Astrocyte (in vitro differentiated cells and primary cell): ENCODE measurements at places on chromosomes 12 and 14. TPM values are rescaled to one million over a fixed set of nuclear protein-coding genes. Genes with fewer than 3 reads are reported as not detected.
A peak's percentile ranks its signal among the peaks of the same experiment; 100 is the strongest.

DNA sequence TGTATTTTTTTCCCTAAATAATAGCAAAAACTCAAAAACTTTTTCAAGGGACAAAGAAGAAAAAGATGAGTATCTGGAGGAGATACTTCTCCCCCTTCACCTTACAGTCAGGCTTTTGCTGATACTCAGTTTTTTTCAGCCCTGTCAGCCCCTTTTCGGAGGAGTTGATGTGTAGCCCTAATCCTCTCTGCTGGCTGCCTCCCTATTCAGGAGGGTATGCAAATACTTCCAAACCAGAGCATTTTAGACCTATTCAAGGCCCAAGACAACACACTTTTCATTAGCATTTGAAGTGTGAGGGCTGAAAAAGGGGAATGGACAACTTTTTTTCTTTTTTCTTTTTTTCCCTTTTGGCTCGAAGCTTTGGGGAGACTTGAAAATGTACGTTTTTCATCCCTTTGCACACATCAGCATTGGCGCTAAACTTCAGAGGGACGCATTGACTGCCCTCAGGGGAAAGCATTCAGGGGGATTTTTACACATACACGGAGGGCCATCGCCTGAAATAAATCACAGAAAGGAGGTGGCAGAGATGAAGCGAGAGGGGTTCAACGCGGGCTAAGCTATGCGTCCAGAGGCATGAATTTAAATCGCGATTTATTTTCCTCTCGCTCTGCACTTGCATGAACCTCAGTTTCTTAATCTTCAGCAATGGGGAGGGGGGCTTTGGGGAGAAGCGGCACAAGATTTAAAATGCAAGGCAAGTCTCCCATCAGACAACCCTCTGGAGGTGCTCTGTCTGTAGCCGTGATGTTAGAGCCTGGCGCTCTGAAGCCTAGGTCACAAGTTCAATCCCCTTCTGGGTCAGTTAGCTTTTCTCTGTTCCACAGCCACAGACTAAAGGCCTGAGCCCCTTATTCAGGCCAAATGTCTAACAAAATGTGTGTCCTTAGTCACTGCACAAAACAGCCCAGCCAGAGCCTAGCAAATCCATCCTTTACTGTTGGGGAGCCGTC is 86.3 kb downstream of the ASCL1 start:
- no peak for DNase-seq

DNA sequence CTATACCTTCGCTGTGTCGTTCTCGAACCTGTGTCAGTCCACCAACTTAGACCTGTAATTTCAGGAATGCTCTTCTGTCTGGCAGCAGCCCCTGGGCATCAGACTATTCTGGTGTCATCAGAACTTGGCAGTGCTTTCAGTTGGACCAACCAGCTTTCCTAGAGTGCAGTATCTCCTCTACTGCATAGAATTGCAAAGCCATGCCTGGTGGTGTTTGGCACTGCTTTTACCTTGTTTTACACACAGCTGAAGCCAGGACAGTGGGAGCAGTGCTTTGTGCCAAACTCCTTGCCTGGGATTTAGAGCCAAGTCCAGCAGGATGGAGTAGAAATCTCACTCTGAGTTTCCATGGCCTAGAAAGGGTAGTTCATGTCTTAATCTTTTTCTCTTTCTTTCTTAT is 1.5 kb downstream of the FLVCR2 start:
- no peak for DNase-seq

GRCh38 chr14:31084385-31084784 is 58.2 kb upstream of the STRN3 start:
- no peak for DNase-seq

GRCh38 chr12:68611094-68611805 is 551 bp downstream of the RAP1B start:
- peak; percentile 59 for DNase-seq

DNA sequence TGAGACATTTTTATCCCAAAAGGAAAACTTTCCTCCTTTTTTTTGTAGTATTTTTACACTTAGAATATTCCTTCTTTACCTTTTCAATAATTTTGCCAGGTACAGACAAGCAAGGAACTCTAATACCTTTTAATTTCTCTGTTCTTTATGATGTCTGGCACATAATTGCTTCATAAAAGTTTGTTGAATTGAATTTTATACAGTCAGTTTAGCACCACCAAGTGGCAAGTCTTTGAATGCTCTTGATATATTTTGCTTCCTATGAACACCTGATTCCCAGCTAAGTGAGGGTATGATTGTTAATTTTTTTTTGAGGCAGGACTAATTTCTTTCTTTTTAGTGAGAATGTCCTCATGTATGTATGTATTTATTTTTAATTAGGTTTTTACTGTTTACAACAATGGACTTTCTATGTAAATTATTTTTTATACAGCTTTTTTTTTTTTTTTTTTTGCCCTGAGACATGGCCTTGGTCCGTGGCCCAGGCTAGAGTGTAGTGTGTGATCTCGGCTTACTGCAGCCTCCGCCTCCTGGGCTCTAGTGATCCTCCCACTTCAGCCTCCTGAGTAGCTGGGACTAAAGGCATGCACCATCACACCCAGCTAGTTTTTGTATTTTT is 6.9 kb downstream of the TBC1D15 start:
- peak; percentile 6 for DNase-seq

DNA sequence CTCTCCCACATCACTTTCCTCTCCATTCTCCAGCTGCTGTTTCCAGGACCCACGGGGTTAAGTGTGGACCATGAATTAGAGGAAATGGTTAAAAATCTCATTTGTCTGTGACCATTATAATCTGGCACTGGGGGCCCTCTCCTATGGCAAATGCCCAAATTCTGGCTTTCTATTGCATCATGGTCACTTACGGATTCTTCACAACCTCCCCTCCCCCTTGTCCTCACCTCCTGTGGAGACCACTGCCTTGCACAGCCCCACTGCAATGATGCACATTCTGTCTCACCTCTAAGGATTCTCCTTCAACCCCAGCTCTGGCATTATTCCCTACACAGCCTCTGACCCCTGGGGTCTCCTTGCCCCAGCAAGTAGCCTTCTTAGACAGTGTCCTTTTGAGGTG is 18.9 kb downstream of the BCAT1 start:
- no peak for DNase-seq

NTS gene
- 1.2 and 1.5 TPM in 2 replicates for total RNA-seq

MSRB3 gene
- 73.0 and 79.0 TPM in 2 replicates for total RNA-seq

GRCh38 chr14:21264025-21264801 is 5.0 kb downstream of the HNRNPC start:
- peak; percentile 90 for DNase-seq

GRCh38 chr14:23089498-23090253 is 5.3 kb downstream of the ACIN1 start:
- DNase-seq: no peak

CLEC4C gene
- total RNA-seq: not detected in 2 replicates

DNA sequence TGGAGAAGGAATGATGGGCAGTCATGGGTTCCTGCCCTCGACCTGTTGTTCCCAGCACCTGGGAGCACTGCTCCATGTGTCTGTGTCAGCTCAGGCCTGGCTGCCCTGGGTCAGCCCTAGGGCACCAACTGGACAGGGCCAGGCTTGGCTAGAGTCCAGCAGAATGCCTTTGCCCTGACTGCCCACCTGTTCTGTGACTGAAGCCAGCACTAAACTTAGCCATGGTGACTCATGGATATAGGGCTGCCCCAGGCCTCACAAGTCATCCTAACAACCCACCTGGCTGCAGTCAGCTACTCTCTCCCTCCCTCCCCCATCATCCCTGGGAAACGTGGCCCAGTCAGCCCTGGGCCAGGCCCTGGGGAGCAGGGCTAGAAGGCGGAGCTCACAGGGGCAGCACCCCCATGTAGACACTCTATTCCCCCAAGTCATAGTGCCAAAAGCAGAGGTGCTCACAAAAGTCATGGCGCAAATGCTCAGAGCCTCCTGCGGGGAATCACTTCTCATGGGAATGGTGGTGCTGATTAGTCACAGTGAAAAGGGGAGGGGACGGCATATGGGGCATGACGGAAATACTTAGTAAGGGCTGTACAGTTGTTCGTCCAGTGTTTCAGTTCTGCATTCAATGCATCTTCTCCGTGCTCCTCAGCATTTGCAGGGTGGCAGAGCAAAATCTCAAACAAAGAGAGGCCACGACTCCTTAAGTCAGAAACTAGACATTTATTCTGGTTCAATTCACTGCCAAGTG is 52.0 kb upstream of the NTF3 start:
- no peak for DNase-seq

IGF1 gene
- total RNA-seq: 1.9 and 2.3 TPM in 2 replicates

ABCC9 gene
- total RNA-seq: 0.36 and 0.41 TPM in 2 replicates

NRIP2 gene
- total RNA-seq: not detected in 2 replicates

DNA sequence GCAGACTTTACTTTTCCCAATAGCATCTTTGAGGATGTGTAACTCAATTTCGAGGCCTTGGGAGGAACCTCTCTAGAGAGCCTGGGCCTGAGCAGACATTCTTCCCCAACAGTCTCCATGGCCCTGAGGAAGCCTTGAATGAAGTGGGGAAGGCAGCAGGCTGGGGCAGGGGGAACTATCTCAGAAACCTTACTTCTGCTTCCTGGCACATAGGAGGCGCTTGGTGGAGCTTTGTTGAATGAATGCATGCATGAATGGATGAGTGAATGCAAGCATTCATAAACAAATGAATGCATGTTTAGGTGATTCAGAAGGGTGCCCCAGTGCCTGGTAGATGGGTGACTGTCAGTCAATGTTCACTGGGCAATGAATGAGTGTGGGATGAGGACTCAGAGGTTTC is 58.3 kb downstream of the GALNT16 start:
- DNase-seq: no peak

HRK gene
- 1.3 and 2.1 TPM in 2 replicates for total RNA-seq

LRTM2 gene
- total RNA-seq: not detected in 2 replicates

- DNase-seq: no peak
These were observed 96.6 kb downstream of the ZFP36L1 start for GRCh38 chr14:68696266-68696665.

DNA sequence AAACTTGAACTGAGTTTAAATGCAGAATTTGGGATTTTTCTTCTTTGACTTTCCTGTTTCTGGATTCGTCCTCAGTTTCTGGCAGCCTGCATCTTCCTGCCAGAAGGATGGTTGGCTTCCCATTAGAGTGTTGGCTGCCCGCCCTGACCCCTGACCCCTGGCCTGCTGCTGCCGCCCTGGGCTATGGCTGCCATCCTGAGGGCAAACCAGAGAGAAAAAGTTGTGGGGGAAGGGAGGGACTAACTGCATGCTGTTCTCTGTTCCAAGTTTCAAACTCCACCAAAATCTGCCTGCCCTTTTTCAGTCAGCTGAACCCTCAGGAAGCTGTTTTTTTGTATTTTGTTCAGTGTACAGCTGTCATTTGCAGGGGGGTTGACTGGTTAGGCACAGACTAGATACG is 48.4 kb downstream of the FNTB start:
- no peak for DNase-seq

- DNase-seq: no peak
These were observed 75.3 kb downstream of the RCOR1 start for GRCh38 chr14:102667703-102668102.

TPCN1 gene
- total RNA-seq: 27.9 and 33.7 TPM in 2 replicates

ZNF605 gene
- 14.3 and 16.2 TPM in 2 replicates for total RNA-seq

TMEM132C gene
- not detected in 2 replicates for total RNA-seq

DNA sequence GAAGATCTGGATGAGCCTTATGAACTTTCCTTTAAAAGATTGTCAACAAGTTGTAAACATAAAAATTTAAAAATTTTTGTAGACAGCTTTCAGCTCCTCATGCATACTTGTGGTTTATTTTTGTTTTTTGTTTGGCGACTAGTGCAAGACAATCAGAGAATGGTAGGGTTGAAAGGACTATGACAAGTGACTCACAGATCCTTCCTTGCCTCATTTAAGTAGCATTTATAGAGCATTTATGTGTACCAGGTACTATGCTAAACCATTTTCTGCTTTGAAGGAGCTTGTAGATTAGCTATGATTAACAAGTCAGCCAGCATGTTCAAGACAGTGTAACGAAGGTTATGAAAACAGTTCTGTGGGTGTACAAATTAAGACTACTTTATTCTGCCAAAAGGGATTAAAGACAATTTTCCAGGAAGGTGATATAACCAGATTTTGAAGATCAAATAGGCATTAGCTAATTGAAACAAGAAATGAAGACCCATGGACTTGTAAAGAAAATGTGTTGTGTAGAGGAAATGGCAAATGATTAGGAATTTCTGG is 122.0 kb downstream of the PCNX1 start:
- DNase-seq: no peak

RGS6 gene
- total RNA-seq: 0.34 TPM in 1 of 2 replicates, not detected in the other

DRAM1 gene
- 18.0 and 20.4 TPM in 2 replicates for total RNA-seq

DNA sequence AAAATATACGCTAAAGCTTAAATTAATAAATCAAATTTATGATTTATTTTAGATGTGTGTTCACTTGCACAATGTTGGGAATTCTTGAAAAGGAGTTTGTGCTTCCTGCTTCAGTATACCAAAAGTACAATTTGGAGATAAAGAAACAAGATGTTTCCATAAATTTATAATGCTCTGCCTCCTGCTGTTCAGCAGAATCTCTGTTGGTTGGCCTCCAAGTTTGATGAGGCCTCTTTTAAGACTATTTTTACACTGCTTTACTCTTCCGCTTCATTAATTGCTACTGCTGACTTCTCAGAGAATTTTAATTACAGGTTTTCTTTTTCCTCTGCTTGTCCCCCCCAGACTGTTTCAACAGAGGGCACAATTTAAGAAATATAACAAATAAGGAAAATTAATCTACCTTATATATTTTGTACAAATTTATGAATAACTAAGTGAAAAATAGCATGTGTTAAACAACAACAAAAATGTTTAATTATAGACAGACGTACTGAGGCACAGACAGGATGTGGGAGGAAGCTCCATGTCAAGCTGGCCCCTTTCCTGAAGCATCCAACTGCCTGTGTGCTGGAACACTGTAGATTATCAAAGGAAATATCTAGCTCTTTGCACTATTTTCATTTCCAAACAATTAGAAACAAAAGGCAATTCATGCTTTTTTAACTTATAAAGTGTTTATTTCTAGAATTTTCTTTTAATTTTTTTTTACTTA is 83.9 kb downstream of the PIK3C2G start:
- DNase-seq: peak; percentile 1

GRCh38 chr12:94872007-94872653 is 131.4 kb downstream of the NDUFA12 start:
- no peak for DNase-seq

- peak; percentile 51 for DNase-seq
These were observed 2.6 kb downstream of the ACSS3 start for GRCh38 chr12:81080431-81080983.

DNA sequence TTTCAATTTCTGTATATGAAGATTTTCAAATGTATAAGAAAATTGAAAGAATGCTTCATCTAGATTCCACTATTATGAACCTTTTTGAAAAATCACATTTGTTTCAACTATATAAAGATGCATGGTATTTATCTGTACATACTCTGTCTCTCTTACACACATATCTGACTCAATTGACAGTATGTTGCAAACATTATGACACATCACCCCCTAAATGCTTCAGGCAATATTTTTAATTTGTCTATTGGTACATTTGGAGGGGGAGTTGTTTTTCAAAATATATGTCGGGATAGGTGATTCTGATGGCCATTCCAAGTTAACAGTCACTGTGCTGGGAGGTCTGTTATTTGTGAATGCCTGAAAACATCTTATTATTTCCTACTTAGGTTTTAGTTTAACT is 14.4 kb downstream of the PCNX1 start:
- no peak for DNase-seq

- peak; percentile 60 for DNase-seq
These were observed 39.7 kb downstream of the PSMA6 start for GRCh38 chr14:35331605-35332516.

GRCh38 chr14:53432378-53432802 is 279.3 kb upstream of the DDHD1 start:
- peak; percentile 22 for DNase-seq

SERPINA10 gene
- not detected in 2 replicates for total RNA-seq
